ENCODE measurements at places on chromosomes 2 and 18.

GRCh38 chr2:106107509-106108131, 86.5 kb downstream of the UXS1 start:
- DNase-seq, result peak; percentile 58

- peak; percentile 96 for DNase-seq
Measured at GRCh38 chr18:8858888-8859511, 153.6 kb downstream of the MTCL1 start.

DNA sequence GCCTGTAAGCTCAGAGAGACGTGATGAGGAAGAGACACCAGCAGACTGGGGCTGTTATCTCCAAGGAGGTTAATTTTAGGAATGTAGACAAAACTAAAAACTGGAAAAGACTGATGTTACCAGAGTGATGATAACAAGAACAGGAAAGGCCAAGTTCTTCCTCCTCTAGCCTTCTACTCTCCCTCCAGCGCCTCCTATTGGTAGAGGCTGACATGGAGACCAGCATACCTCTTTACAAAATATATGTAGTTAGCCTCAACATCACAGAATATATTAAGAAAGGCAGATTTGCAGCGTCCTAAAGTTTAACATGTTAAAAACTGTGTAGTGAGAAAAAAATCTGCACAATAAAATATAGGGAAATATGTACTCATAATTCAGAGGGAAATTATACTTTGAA, 66.0 kb downstream of the TCF4 start:
- DNase-seq, result no peak

DNA sequence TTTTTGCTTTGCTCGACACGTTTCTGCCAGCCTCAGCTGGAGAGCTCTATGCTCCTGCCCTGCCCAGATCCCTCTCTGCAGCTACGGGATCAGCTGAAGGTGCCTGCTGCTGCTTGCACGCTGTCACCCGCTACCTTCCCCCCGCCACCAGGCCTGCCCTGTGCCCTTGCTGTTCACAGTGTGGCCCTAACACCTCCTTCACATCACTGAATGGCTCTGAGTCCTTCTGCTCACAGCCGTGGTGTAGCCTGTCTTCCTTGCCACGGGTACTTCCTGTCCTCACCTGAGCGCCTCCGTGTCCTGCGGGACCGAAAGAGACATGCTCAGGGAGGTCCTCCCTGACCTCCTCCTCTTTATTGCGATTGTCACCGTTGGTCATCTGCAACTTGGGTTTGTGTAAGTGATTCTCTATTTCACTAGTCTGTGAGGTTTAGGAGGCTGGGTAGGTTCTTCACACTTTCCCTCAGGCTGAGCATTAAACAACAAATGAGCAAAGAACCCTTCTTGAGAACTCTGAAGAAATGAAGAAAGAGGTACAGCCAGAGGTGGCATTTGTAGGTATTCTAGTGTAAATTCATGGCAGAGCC, 127.5 kb downstream of the NCK2 start:
- DNase-seq, result no peak

DNA sequence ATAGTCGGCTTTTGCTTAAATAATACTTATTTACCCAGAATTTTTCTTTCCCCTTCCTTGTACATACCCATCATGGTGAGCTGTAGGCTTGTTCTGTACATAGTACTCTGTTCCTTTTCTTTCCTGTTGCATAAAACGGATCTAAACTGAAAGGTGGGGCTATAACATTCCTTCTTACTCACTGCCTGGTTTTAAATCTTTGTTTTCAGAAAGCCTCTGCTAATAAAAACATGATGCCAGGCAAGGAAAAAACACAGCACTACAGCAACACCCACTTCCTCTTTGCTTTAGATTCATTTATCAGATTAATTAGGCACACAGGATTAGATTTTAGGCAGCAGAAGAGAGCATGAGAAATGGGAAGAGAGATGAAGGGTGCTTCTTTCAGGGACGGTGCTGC, 19.6 kb upstream of the STON1 start:
- DNase-seq, result peak; percentile 68

DNA sequence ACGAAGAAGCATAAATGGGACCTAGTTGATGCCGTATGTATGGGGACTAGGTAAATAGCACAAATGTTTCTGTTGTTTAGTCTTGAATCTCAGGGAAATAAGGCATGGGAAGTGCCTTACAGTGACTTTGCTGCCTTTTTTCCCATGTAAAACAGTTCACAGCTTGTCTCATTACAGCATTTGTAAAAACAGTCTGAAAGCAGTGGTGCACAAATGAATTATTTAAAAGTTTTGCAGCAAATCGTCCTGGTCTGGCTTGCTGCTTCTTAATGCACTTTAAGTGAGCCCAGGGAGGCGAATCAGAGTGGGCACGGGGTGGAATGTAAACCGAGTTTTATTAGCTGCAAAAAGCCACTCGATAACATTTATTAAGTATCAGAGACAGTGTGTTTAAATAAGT, 302.0 kb upstream of the ETAA1 start:
- DNase-seq, result no peak

GRCh38 chr2:9297807-9298206, 91.2 kb downstream of the ASAP2 start:
- no peak for DNase-seq

DNA sequence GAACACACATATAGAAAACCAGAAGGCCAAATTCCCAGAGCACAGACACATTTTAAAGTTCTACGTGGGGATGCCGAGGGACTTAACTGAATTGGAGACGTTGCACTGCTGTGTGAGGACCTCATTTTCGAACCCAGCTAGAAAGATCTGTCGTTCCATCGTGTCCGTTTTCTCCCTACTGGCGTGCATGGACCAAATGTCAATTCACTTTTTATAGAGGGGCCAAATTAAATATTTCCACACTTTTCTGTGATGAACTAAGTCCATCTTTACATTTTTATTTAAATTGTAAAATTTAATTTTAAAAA, 692 bp upstream of the TSHZ1 start:
- DNase-seq, result no peak

DNA sequence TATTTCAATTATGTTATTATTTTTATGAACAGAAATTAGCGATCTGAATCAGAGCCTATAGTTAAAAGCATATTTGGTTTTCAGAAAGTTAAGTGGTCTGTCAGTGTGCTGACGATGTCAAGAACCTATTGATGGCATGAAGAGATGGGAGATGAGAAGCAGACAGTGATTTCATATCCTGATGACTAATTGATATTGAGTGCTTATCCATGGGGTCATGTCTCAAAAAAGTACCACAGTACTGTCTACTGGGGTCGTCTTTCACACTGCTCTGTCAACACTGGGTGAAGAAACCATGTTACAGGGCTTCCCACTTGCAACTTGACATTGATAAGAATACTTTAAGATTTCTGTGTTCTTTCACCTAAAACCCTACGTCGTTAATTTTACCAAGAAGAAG, 297.1 kb downstream of the AFF3 start:
- peak; percentile 52 for DNase-seq

GRCh38 chr2:197311421-197312033, 947 bp upstream of the ANKRD44 start:
- no peak for DNase-seq
